RWPE1 (cell line): ENCODE measurements at places on chromosomes 2 and 18.
A peak's percentile ranks its signal among the peaks of the same experiment; 100 is the strongest.

DNA sequence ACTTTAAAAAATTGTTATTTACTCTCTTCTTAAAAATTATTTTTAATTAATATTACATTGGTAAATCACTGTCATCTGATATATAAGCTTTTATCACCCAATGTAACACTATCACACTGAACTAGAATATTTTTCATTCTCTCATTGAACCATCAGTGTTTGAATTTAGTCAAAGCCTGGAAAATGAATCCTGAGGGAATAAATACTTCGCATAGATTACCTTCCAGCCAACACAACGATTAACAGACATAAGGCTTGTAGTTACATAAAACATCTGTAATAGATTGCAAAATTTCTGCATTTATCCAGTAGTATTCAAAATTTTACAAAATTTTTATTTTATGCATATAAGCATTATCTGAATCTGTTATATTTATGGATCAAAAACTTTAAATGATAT is 314.9 kb downstream of the ERBB4 start:
- DNase-seq, result no peak

GRCh38 chr2:105615305-105615704 is 129.4 kb upstream of the NCK2 start:
- DNase-seq, result no peak

DNA sequence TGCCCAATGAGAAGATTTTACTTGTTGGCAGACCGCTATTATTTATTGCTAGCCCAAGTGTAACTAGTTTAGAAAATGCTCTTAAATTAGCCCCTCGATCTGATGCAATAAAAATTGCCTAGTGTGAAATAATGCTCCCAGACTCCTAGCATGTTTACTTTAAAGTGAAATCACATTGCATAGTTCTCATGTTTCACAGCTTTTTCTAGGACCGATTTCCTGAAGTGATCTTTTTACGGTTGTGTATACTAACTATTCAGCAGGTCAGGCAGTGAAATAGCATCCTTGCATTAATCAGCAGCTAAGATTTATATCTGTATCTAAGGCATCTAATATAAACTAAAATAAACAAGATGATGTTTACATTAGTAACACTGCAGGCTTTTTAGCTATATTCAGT is 52.4 kb downstream of the PMS1 start:
- peak; percentile 5 for DNase-seq

GRCh38 chr2:3323360-3324035 is 54.1 kb downstream of the EIPR1 start:
- DNase-seq, result no peak

DNA sequence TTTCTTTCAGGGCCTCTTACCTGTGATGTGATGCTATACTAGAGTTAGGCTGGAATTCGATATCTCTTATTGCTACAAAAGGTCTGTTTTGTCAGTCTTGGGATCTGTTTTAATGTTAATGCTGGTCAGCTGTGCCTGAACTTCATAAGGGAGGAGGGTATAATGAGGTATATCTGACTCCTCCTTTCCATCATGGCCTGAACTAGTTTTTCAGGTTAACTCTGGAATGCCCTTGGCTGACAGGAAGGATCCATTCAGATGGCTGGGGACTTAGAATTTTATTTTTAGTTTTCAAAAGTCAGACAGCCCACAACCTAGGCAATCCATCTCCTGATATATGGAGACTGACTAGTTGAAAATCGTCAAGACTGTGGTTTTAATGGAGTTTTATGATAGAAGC is 35.9 kb upstream of the TBC1D8 start:
- no peak for DNase-seq
